Activated effector memory CD4-positive, alpha-beta T cell treated with anti-CD3 and anti-CD28 coated beads, Interleukin-2, amount 50 U/mL, for 16 hours (primary cell): ENCODE measurements at places on chromosomes 16 and 17.

DNA sequence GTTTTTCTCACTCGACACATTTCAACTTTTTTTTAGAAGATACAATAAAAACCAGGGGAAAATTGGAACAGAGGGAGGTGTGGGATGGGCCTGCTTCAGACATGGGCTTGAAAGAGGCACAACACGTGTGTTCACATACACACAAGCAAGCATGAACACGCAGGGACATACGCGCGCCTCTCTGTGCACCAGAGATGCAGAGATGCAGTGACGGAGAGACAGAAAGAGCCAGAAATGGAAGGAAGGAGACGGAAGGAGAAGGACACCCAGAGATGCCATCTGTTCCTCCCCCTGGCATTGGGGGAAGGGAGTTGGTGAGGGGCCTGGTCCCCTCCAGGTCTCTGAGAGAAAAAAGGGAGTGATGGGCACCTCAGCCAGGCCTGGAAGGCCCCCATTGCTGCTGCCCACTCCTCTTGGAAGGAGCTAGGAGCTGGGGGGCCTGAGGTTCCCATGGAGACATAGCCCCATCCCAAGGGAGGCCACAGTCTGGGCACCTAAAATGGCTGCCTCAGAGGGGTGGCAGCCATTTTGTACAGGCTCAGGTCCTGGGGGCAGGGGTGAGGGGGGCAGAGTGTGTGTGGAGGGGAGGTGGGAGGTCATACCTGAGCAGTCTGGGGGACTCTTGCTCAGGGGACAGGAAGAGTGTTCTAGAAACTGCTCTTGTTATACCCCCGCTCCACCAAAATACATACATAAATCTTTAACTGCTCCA is 3.8 kb upstream of the NEUROD2 start:
- no peak for DNase-seq

GRCh38 chr17:40307740-40308239 is 1.2 kb upstream of the RARA start:
- DNase-seq: no peak

GRCh38 chr17:48568499-48569239 is 9.5 kb downstream of the HOXB4 start:
- DNase-seq: no peak

- no peak for DNase-seq
Measured at GRCh38 chr17:7146115-7146514, 31.5 kb upstream of the ASGR2 start.

GRCh38 chr16:57884655-57885133 is 82.4 kb upstream of the KIFC3 start:
- no peak for DNase-seq

GRCh38 chr17:42111871-42112551 is 503 bp downstream of the DHX58 start:
- DNase-seq: no peak

DNA sequence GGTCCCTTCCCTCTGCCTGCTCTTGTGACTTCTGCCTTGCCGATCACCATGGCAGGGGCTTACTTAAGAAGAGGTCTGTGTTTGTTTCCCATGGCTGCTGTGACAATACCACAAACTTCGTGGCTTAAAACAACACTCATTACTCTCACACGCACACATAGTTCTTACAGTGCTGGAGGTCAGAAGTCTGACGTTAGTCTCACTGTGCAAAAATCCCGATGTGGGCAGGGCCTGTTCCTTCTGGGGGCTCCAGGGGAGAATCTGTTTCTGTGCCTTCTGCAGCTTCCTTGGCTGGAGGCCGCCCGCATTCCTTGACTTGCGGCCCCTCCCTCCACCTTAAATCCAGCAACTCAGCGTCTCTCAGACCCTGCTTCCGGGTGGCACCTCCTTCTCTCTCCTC is 249.2 kb upstream of the GSE1 start:
- no peak for DNase-seq

- peak; percentile 25 for DNase-seq
Measured at GRCh38 chr17:79977161-79977631, 58.5 kb downstream of the TBC1D16 start.

- DNase-seq: peak; percentile 90
Measured at GRCh38 chr17:48429638-48430586, at the start of gene SKAP1. Gene SKAP1, minus strand, starts transcription at chr17:48430214.

DNA sequence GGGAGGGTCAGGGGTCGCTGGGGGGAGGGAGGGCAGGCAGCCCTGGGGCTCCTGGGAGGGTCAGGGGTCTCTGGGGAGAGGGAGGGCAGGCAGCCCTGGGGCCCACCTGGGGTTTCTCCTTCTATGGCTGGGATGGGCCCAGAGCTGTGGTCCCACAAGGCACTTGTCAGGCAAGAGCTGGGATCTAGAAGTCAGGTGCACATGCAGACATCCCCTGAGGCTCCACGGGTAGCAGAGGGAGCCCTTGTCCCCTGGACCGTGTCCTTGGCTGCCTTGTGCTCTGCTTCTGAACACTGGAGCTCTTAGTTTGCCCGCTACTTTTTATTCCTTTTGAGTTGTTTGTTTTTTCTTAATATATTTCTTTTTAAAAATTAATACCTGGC is 1.8 kb downstream of the TUBB3 start:
- DNase-seq: no peak

- no peak for DNase-seq
Measured at GRCh38 chr16:64311241-64311640, 810.6 kb downstream of the CDH11 start.
